ENCODE measurements at places on chromosomes 1 and 21. TPM values are rescaled to one million over a fixed set of nuclear protein-coding genes. Genes with fewer than 3 reads are reported as not detected.

The CELA3A gene
- total RNA-seq: not detected

The KIAA0040 gene
- 0.99 TPM for total RNA-seq

The GJC2 gene
- 2.0 TPM for total RNA-seq

The ELAVL4 gene
- not detected for total RNA-seq

The MYOG gene
- not detected for total RNA-seq

The TACSTD2 gene
- 0.36 TPM for total RNA-seq

The ZBTB48 gene
- total RNA-seq: 26.4 TPM

The MIS18A gene
- total RNA-seq: 13.3 TPM

The TCP10L gene
- total RNA-seq: 0.45 TPM

The CDA gene
- not detected for total RNA-seq

The TFF3 gene
- total RNA-seq: not detected

The UBL4B gene
- total RNA-seq: not detected

The SPRR3 gene
- total RNA-seq: not detected

The CATSPERE gene
- 0.49 TPM for total RNA-seq

The FAM131C gene
- 0.08 TPM for total RNA-seq

The CLCA4 gene
- total RNA-seq: not detected

The NEGR1 gene
- total RNA-seq: 20.7 TPM

The DUSP10 gene
- 8.0 TPM for total RNA-seq

The OR14K1 gene
- not detected for total RNA-seq

The CASQ2 gene
- not detected for total RNA-seq

The MATN1 gene
- total RNA-seq: 0.25 TPM

The RBM11 gene
- total RNA-seq: not detected

The C1orf74 gene
- total RNA-seq: 2.4 TPM

The CLDN8 gene
- not detected for total RNA-seq

The ZBTB21 gene
- total RNA-seq: 15.4 TPM

The TBCE gene
- 25.5 TPM for total RNA-seq

The HSPB7 gene
- total RNA-seq: 8.9 TPM

The OR6K3 gene
- not detected for total RNA-seq

The IL23R gene
- not detected for total RNA-seq

The CPT2 gene
- total RNA-seq: 14.7 TPM

The TCHH gene
- 0.09 TPM for total RNA-seq

The KIRREL1 gene
- total RNA-seq: 96.9 TPM

The BCAN gene
- not detected for total RNA-seq

The THRAP3 gene
- total RNA-seq: 130 TPM
